Neural progenitor cell (in vitro differentiated cells): ENCODE measurements at places on chromosomes 2 and 18. TPM values are rescaled to one million over a fixed set of nuclear protein-coding genes. Genes with fewer than 3 reads are reported as not detected.
A peak's percentile ranks its signal among the peaks of the same experiment; 100 is the strongest.

DNA sequence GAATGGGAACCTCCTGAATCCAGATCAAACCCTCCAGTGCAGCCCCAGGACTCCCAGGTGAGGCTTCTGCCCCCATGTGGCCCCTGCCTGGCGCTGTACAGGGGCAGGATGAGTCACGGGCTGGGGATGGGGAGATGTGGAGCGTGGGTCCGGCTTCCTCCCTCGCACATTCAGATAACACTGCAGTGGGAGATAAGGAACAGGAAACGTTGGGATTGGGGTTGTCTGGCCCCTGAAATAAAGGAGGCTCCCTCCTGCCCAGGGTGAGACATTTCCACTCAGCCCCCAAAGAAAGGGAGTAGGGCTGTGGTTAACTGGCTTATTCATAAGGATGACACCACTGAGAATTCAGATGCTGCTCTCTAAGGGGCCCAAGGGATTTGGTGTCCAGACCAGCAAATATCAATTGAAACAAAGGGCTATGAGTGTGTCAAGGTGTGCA is 30.7 kb downstream of the IGFBP5 start:
- no peaks in the 10 kb centered on the region for H3K36me3 ChIP-seq
- H3K4me1 ChIP-seq = peaks cover 15% of the 10 kb centered on the region
- no peaks in the 10 kb centered on the region for H3K27me3 ChIP-seq
- no peak overlapping the region for H3K27ac ChIP-seq
- peak; percentile 31 for DNase-seq

Gene ABCG8
- total RNA-seq = not detected in 2 replicates

- H3K27me3 ChIP-seq = no peaks in the 10 kb centered on the region
- H3K4me1 ChIP-seq = no peaks in the 10 kb centered on the region
- no peak overlapping the region for H3K27ac ChIP-seq
- no peaks in the 10 kb centered on the region for H3K36me3 ChIP-seq
- DNase-seq = no peak
Measured at GRCh38 chr2:67991456-67991855, 71.3 kb downstream of the C1D start.

DNA sequence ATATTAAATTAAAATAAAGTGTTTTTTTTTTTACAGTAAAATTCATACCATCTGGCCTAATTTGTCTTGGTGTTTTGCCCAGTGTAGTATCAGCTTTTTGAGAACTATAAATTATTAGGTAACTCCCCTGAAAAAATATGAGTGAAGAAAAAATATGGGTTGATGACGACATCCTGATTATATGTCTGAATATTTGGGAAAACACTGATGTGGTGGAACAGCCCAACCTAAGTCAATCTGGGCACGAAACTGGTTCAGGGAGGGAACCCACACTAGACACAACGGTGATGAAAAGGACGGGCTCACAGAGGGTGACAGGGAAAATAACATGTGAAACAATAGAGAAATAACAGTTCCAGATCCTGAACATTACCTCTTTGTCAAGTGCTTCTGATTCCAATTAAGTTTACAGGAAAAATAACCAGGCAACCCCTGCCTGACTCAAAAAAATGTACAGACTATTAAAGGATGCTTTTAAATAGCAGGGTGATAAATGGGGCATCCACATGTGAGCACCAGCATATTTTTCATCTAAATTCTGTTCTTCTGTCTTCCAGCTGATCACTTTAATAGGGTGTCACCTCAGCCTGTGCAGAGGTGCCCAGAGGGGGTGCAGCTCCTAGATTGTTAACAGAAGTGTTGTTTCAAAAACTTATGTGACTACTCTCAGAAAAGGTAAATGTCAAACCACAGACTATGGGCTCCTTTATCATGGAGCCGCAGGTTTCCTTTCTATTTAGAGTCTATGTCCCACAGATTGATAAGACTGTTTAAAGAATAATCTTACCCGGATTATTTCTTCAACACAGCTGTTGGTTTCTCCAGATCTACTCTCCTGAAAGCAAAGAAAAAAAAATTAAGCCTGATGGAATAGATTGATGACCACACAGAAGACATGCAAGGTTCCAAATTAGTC is 305.4 kb downstream of the AFF3 start:
- H3K27me3 ChIP-seq = no peaks in the 10 kb centered on the region
- no peaks in the 10 kb centered on the region for H3K36me3 ChIP-seq
- no peak overlapping the region for H3K4me3 ChIP-seq
- no peak for DNase-seq

GRCh38 chr2:173623438-173624319 is 269.0 kb downstream of the CDCA7 start:
- peaks cover 8% of the 10 kb centered on the region for H3K4me1 ChIP-seq
